ENCODE measurements at places on chromosomes 4 and X.

DNA sequence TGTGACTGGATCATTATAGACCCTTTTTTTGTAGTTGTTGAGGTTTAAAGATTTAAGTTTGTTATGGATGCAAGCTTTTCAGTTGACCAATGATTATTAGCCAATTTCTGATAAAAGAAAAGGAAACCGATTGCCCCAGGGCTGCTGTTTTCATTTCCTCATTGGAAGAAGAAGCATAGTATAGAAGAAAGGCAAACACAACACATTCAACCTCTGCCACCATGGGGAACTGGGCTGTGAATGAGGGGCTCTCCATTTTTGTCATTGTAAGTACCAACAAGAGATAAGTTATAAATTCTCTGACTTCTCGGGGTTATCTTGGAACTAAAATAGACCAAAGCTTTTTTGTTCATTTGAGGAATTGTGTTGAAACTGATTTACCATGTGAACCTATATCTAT is at the start of gene CYBB:
CYBB (plus strand) TSS at position 203 of the 400 bp plus-strand sequence; CDS start at position 222, 19 bp downstream.
- DNase-seq, result no peak
- H3K4me1 ChIP-seq, result no peaks in the 10 kb centered on the region
- H3K36me3 ChIP-seq, result no peaks in the 10 kb centered on the region
- no peaks in the 10 kb centered on the region for H3K27me3 ChIP-seq
- no peak within 1 kb of the TSS for H3K4me3 ChIP-seq

- H3K27me3 ChIP-seq, result no peaks in the 10 kb centered on the region
- no peak overlapping the region for H3K4me3 ChIP-seq
- no peaks in the 10 kb centered on the region for H3K36me3 ChIP-seq
- no peaks in the 10 kb centered on the region for H3K4me1 ChIP-seq
- no peak overlapping the region for H3K27ac ChIP-seq
- DNase-seq, result no peak
These were observed 63.7 kb upstream of the ARSJ start for GRCh38 chr4:114043116-114043515.

DNA sequence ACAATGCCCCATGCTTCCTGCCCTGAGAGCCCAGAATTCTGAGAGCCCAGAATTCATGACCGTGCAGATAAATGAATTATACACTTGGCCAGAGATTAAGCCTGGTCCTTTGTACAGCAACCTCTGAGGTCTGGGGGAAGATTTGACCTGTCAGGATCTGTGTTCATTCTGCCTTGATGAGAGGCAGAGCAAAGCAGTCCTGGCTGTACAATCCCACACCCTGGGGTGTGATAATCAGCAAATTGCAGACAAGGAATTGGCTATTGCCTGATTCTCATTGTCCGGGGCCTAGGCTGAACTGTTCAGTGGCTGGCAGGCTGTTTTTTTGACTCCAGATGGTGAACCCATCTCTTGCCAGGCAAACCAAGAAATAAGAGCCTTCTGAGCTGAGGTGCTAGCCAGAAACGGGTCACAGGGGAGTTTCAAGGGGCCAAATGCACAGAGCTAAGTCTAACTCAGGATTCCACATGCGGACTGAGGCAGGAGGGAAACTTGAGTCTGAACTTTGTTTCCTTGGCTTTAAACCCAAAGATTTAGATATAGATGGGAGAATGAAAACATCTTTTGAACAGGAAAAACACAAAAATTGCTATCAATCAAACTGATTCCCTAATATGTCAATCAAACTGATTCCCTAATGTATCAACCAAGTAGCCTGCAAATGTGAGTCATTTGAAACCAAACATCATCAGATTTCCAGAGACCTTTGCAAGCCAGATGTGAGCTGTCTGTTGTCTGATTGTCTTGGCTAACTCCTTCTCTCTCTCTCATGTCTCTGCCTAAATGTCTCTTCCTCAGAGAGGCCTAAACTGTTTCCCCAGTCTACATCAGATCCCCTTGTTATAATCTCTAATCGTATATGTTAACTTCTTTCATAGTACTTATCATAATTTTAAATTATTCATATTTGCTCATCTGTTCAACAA is 159.3 kb downstream of the ATG4A start:
- H3K27ac ChIP-seq, result no peak overlapping the region
- H3K4me3 ChIP-seq, result no peak overlapping the region
- no peaks in the 10 kb centered on the region for H3K27me3 ChIP-seq
- no peaks in the 10 kb centered on the region for H3K36me3 ChIP-seq
- no peaks in the 10 kb centered on the region for H3K4me1 ChIP-seq

DNA sequence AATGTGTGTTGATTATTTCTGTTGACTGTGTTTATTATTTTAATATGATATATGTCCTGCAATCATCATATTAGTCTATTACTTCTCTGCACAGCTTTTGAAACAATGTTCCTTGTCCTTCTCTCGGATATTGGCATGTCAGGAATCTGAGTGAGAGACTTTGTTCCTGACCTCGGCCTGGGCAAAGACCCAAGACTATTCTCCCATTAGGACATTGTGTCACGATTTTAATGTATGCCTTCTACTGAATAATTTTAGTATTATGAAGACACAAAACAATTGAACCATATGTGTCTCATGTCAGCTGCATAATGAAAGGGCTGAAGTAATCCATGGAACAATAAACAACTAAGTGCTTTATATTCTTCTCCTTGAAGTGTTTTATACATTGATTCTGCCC is 580.8 kb upstream of the TENM3 start:
- no peak for DNase-seq
- H3K4me1 ChIP-seq, result no peaks in the 10 kb centered on the region
- H3K27me3 ChIP-seq, result no peaks in the 10 kb centered on the region
- H3K36me3 ChIP-seq, result no peaks in the 10 kb centered on the region

DNA sequence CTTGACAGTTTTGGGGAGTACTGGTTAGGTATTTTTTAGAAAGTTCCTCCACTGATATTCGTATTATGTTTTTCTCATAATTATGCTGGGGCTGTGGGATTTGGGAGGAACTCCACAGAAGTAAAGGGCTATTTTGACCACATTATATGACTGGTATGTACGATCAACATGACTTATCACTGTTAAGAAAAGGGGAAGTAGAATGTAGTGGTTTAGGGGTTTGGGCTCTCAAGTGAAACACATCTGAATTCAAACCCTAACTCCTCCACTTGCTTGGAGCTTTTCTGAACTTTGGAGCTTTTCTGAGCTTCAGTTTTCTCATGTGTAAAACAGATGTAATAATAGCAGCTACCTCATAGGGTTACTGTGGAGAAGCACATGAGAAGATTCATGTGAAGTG is 96.4 kb upstream of the C1GALT1C1 start:
- no peaks in the 10 kb centered on the region for H3K36me3 ChIP-seq
- no peak overlapping the region for H3K27ac ChIP-seq
- no peaks in the 10 kb centered on the region for H3K27me3 ChIP-seq
- DNase-seq, result no peak

GRCh38 chr4:21709031-21709430 is 239.5 kb downstream of the KCNIP4 start:
- H3K4me3 ChIP-seq, result no peak overlapping the region
- H3K36me3 ChIP-seq, result no peaks in the 10 kb centered on the region
- H3K4me1 ChIP-seq, result no peaks in the 10 kb centered on the region

DNA sequence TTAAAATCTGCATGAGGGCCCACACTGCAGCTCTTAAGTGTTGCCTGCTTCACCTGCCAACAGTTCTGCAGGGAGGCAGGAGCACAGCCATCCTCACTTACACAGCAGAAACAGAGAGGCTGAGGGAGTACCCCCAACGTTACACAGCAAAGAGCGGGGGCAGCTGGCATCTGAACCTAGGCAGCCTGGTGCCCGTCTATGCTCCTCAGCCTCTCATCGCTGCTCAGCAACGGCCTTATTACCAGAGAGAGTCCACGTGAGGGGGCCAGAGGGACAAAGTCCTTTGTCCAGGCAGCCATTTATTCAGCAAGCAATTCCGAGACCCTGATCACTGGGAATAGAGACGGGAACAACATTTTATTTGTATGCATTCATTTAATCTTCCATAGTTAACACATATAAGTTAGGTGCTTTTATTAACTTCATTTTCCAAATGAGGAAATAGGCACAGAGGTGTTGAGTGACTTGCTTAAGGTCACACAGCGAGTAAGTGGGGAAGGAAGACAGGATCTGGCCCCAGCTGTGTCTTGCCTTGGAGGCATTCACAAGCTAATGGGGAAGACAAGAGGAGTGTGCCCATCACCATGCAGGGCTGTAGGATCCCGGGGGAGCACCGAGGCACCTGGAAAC is 52.2 kb upstream of the SORCS2 start:
- H3K36me3 ChIP-seq, result no peaks in the 10 kb centered on the region
- no peaks in the 10 kb centered on the region for H3K27me3 ChIP-seq

- no peak overlapping the region for H3K4me3 ChIP-seq
- no peaks in the 10 kb centered on the region for H3K36me3 ChIP-seq
These were observed 93.6 kb downstream of the TSPAN5 start for GRCh38 chr4:98564852-98565251.

GRCh38 chr4:165359506-165359905 is 19.3 kb upstream of the CPE start:
- peak overlapping the region; percentile 25 for H3K27ac ChIP-seq
- H3K36me3 ChIP-seq, result no peaks in the 10 kb centered on the region
- no peaks in the 10 kb centered on the region for H3K27me3 ChIP-seq
- no peak overlapping the region for H3K4me3 ChIP-seq

- DNase-seq, result no peak
- H3K27ac ChIP-seq, result no peak overlapping the region
- no peak overlapping the region for H3K4me3 ChIP-seq
- no peaks in the 10 kb centered on the region for H3K36me3 ChIP-seq
- H3K27me3 ChIP-seq, result no peaks in the 10 kb centered on the region
These were observed 165.1 kb downstream of the CFAP299 start for GRCh38 chr4:80500613-80501012.

GRCh38 chr4:59904331-59904730 is 1295.8 kb upstream of the ADGRL3 start:
- no peaks in the 10 kb centered on the region for H3K36me3 ChIP-seq
- H3K4me3 ChIP-seq, result no peak overlapping the region
- no peak overlapping the region for H3K27ac ChIP-seq
- DNase-seq, result peak; percentile 62
- H3K27me3 ChIP-seq, result no peaks in the 10 kb centered on the region
- no peaks in the 10 kb centered on the region for H3K4me1 ChIP-seq

Data from breast epithelium (tissue), 4 donors.